ENCODE measurements at places on chromosomes 5 and 9.

DNA sequence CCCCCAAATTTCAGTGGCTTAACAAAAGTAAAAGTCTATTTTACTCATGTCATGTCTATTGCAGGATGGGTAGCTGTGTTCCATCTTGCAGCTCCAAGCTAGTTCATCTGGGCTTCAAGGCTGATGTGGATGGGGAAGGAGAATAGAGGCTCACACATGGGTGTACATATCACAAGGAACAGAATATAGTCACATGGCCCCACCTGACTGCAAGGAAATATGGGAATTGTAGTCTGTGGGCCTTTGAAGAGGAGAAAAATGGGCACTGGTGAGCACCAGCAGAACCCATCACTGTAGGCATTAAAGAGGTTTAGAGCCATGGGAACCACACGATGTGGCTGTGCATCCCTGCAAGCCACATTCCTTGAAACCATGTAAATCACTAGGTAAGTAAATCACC, 17.9 kb upstream of the TRIO start:
- DNase-seq, result no peak

DNA sequence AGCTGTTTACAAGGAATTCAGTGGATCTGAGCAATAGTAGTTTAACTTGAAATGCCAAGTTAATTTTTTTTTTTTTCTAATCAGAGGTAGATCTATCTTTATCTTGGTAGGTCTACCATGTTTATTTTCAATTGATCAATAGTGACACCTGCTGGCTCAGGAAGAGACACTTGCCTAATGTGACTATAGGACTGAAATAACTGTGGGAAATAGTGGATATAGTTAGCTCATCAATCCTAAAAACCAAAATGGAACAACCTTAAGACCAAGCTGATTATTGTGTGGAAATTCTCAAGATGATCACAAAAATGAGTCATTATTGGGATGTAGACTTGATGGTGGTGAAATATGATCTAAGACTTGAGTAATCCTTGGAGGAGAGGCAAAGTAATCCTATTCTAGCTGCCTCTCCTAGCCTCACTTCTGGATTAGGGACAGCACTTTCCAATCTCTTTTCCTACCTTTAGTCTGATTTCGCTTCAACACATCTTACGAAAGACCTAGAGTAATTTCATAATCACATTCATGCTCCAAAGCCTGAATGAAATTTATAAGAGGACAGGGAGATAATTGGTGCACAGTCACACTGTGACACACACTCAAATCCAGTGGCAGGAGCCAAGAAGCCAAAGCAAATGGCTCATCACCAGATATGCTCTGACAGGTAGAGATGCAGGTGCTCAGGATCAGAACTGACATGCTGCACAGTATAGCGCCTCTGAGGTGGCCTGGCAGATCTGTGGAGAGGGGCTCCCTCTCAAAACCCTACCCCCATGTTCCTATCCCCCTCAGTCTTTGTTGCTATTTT, 156.3 kb downstream of the HMHB1 start:
- DNase-seq, result no peak

- no peak for DNase-seq
These were observed at the start of gene LCN2 for GRCh38 chr9:128149001-128149701. Gene LCN2, plus strand, starts transcription at chr9:128149453. Its CDS starts 73 bp downstream, at chr9:128149526.

DNA sequence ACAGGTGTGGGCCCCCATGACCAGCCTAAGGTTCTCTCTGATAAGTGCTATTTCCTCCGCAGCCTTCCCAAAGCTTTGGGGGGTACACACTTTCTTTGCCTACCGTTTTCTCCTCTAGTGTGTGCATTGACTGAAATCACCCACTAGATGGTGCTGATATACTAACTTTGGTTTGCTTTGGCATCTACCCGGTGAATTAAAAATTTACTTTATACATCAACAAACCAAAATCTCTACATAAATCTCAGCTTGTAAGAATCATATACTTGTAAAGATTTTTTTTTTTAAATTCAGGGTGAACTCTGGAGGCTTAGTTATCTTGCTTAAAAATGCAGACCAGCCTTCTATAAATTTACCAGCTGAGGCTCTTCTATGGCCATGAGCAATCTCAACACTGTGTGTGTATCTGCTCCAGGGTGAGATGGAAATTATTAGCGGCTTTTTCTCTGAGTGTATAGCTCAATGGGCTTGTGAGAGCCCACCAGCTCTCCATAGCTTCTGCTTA, 475.7 kb upstream of the TNC start:
- peak; percentile 69 for DNase-seq

DNA sequence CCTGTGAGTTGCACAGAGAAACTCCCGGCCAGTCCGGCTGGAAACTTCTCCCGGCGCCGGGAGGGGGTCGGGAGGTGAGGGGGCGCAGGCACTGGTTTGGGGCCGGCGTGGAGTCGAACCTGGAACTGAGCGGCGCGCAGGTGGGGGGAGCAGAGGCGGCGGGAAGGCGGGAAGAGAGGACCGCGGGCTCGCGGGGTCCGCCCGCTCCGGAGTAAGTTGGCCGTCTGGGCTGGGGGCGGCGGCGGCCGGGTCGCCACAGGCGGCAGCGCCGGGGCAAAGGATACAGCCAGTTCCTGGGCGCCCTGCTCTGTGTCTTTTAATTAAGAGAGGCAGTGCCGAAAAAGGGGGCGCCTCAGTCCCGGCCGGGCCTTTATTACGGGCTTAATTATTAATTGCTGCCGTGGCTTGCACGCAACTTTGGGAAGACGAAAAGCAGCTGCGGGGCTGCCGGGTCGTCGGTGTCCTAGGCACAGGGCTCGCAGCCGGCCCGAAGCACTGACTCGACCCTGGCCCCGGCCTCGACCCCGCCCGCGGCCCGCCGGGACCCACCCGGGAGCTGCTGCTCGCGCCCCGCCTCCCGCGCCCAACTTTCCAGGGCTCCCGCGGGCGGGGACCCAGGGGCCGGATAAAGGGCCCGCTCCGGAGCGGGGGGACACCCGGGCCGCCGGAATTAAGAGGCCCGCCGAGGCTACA, 1.1 kb downstream of the NTNG2 start:
- no peak for DNase-seq

DNA sequence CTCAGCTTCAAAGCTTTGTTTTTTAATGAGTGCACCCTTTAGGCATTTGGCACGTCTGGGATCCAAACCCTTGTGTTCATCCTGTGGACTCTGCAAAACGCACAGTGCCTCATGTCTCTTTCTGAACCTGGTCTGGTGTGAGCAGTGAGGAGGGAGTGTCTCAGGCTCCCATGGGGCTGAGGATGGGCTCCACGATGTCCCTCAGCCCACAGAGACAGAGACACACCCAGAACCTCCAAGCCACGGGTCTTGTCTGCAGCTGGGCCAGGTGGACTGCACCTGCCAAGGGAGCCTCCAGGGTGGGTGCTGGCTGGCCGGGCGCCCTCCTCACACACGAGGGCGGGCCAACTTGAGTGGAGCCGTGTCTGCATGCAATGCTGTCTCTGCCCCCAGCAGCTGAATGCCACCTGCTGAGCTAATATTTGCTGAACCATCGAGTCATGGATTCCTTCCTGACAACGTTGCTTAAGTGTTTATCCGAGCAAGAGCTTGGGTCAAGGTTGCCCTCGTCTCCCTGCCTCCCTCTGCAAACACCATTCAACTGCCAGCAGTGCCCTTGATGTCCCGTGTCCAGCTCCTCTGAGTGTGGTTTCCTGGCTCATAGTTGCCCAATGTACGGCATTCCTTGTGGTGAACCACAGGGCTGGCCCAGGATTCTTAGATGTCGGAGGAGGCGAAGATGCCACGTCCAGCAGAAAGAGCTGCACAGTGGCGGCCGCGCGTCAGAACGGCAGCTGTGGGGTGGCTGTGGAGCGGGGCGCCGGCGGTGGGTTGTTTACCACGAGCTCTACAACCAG, 31.4 kb upstream of the LPCAT1 start:
- DNase-seq, result no peak

DNA sequence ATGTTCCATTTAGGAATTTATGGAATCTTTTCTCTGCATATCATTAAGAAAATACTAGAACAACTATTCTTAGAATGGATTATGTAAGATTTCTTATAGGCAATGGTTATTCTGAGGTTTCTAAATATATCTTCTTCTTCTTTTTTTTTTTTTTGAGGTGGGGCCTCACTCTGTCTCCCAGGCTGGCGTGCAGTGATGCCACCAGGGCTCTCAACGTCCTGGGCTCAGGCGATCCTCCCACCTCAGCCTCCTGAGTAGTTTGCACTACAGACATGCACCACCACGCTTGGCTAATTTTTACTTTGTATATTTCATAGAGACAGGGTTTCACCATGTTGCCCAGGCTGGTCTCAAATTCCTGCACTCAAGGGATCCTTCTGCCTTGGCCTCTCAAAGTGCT, 137.2 kb downstream of the SREK1 start:
- DNase-seq, result no peak

DNA sequence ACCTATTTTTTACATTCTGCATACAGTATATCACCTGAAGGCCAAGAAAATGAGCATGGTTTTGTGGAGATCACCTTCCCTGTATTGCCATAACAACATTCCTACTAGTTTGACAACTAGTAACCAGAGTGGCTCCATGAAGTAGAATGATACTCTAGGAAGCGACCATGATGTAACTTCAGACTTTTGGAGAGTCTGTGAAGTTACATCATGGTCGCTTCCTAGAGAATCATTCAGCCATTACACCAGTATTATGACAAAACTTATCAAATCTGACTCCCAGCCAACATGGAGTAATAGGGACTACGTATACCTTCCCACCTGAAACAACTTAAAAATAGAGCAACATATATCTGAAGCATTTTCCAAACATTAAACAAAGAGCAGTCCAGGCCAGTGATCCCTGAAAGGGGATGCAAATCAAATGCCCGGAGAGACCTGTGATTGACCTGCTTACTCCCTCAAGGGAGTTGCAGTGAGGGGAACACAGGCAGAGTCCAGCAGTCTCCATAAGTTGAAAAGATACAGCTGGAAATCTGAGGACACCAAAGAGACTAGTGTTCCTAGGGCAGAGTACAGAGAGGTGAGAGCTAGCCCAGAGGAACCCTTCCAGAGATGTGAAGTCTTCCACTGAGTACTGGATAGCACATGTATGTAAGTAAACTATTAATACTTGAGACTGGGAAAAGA, 7.8 kb downstream of the ECM2 start:
- no peak for DNase-seq

DNA sequence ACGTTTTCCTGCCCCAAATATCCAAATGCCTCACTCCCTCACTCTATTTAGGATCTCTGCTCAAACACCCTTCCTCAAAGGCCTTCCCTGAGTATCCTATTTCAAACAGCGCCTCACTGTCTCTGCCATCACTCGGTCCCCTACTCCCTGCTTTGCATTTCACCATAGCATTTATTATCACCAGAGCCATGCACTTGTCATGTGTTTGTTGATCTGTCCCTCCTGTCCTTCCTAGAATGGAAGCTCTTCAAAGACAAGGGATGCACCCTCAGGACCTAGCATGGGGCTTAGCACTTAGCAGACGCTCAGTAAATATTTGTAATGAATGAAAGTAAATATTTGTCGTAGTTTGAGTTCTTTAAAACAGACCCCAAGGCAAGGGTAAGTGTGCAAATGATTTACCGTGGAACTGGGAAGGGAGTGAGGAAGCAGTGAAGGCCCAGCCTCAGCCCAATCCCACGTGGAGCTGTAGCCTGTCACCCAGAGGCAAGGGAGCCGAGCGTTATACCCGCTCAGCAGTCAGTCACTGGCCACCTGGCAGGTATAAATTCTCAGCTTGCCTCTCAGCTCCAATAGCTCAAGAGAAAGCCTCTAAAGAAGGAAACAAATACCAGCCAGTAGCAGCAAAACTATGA, 97.7 kb upstream of the KIF2A start:
- no peak for DNase-seq

DNA sequence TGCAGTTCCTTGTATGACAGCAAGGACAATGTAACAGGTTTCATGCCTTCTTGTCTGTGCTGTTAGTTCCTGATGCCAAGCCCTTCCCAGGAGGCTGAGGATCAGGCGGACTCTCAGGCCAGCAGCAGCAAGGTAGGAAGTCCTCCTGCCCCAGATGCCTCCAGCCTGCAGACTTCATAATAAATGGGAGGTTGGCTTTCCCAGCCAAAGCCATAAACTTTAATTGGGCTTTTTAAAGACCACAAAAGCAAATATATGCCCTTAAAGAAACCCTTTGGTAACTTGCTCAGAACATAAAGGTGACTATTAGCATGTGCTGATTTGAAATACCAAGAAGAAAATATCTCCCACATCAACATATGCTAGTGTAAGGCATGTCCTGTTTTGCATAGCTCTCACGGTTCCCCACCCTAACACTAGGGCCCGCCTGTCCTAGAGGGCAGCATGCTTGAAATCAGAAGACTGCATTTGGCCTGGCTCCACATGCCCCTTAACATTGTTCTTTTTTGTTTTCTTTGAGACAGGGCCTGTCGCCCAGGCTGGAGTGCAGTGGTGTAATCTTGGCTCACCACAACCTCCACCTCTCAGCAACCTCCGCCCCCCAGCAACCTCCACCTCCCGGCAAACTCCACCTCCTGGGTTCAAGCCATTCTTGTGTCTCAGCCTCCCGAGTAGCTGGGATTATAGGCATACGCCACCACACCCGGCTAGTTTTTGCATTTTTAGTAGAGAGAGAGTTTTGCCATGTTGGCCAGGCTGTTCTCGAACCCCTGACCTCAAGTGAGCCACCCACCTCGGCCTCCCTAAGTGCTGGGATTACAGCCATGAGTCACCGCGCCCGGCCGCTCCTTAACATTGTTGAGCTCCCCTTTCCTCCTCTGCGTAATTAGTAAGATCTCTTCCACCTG, 44.6 kb upstream of the FCN1 start:
- DNase-seq, result no peak

DNA sequence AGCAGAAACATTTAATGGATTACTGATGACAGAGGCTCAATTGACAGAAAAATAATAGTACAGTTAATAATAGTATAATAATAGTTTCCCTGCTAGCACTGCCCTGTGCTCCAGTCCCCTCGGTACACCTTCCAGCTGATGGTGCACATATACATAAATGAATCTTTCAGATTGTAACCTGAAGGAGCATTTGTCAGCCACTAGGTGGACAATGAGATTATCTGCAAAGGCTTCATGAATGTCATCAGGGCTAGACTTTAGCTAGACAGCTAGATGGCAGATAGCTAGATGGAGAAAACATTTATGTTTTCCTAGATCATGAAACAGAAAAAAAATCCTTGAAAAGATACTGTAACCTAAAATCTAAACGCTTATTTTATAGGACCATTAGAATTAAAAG, 304.4 kb upstream of the SMC2 start:
- DNase-seq, result peak; percentile 29

GRCh38 chr9:99660191-99660636, 161.5 kb upstream of the NR4A3 start:
- no peak for DNase-seq

DNA sequence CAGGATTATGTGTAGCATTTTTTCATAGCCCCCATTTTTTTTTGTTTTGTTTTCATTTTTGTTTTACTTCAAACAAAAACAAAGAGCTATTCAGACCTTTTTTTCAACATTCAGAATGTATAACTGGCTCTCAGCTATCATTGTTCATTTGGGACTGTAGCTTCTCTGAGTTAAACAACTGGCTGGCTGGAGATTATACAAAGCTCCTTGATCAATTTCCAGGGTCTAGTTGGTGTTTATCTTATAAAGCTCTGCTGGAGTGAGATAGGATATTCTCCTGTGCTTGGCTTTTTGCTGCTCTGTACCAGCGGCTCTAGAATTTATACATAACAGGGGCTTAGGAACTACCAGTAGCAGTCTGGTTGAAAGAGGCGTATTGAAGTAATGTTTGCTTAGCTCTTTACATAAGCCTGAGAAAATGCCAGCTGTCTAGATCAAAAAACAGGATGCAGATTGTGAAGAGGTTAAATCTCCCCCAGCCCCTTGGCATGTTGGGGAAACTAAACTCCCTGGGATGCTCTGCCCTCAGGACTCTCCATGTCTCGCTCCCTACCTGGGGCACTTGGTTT, 15.2 kb downstream of the GARNL3 start:
- DNase-seq, result no peak
